ENCODE measurements at places on chromosomes 7 and 10.

- no peak for DNase-seq
Observed at GRCh38 chr7:24478137-24478655, 95.1 kb upstream of the PALS2 start.

GRCh38 chr10:1126461-1126860, 70.3 kb downstream of the WDR37 start:
- no peak for DNase-seq

GRCh38 chr10:8473205-8473604, 418.7 kb downstream of the GATA3 start:
- no peak for DNase-seq

GRCh38 chr7:77335581-77335980, 80.6 kb downstream of the GSAP start:
- DNase-seq: peak; percentile 56

DNA sequence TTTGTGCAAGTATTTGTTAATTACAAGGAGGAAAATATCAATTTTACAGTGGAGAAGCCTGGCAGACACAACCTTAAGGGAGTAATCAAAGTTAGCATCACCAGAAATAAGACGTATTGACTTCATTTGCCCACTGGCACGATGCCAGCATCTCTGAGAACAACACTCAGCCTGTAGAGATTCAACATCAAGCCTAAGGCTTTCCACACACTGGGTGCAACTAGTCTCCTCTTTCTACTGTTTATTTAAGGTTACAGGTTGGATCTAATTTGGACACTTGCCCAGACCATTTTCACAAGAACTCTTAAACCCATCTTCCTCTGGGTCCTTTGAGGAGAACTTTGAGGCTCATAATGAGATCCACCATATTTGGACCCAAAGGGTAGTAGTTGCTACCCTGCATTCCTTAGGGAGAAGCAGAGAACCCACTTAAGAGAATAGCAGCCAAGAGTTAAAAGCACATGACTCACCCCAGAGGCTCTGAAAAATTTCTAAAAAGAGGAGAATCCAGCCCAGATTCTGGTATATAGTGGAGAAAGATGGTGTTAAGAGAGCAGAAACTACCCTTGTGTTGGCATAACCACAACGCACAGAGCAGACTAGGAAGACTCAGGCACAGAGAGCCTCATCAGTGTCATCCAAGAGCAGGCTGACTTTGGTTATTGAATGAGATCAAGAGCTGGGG, 97.3 kb downstream of the CCDC71L start:
- DNase-seq: peak; percentile 42

DNA sequence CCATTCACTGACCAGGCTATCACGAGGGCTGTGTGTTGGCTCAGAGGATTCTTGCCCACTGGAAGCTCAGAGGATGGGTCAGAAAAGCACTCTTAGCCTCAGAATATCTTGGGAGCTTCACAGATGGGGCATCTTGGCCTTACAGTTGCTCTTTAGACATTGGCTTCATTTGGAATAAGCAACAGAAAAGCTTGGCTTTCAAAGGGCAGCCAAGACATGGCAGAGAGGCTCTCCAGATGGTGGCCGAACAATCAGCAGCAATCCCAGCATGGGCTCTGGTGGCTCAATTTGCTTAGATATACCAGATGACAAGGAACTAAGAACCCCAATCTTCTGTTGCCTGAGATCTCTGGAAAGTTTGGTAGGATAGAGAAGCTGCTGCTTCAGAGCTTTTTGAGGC, 446.2 kb downstream of the ADRA2A start:
- DNase-seq: no peak
